ENCODE measurements at places on chromosomes 7 and 10.

DNA sequence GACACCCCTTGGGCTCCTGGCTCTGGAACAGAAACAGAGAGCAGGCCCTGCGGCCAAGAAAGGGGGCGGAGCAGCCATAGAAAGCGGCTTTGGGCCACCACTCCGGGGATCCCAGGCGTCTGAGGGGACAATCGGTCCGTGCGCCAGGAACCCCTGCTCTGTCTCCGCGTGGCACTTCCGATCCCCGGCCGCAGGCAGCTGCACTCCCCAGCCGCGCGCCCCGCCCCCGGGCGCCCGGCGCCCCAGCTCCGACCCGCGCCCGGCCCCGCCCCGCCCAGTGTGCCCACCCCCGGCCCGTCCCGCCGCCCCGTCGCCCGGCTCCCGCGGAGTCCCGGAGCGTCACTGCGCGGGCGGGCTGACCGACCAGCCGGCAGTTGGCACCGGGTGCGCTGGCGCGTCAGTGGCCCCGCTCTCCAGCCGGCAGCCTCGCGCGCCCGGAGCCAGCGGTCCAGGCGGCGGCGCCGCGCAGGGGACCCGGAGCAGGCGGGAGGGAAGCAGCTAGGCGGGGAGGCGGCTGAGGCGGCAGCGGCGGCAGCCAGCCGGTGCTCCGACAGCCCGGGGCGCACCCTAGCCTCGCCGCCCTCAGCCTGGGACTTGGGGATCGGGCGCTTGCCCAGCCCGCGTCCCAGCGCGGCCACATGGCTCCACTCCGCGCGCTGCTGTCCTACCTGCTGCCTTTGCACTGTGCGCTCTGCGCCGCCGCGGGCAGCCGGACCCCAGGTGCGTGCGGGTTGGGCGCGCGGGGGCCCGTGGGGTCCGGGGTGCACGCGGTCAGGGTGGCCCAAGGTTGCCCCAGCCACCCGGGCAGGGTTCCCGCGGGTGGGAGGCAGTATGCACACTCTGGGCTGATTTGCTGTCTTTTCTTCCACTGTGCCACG lies at the start of gene ADAMTS14:
ADAMTS14 (plus strand) TSS at position 342 of the 878 bp plus-strand sequence; CDS start at position 639, 297 bp downstream.
- DNase-seq = no peak

DNA sequence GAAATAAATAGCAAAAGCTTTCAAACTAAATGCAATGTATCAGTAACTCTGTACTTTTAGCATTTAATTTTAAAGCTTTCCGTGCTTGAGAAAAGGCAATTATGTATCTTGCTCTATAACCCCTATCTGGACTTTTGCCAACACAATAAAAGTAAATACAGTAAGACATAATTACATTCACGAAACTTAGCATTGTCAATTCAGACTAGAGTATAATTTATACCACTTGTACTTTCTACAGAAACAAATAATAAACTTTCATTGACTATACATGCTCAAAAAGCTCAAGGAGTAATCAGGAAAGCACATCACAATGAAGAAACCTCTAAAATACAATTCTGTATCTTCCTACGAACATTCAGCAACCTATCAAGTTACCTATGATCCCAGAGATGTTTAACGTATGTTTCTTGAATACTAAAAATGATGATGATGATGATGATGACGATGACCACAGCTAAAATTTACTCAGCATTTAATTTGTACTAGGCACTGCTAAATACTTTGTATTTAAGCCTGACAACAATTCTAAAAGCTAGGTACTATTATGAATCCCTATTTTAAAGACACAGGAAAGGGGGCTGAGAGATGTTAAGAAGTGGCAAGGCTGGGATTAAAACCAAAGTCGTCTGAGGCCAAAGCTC lies 44.9 kb downstream of the MINDY3 start:
- DNase-seq = no peak

- no peak for DNase-seq
Observed at GRCh38 chr10:36163827-36164226, 521.7 kb upstream of the FZD8 start.

DNA sequence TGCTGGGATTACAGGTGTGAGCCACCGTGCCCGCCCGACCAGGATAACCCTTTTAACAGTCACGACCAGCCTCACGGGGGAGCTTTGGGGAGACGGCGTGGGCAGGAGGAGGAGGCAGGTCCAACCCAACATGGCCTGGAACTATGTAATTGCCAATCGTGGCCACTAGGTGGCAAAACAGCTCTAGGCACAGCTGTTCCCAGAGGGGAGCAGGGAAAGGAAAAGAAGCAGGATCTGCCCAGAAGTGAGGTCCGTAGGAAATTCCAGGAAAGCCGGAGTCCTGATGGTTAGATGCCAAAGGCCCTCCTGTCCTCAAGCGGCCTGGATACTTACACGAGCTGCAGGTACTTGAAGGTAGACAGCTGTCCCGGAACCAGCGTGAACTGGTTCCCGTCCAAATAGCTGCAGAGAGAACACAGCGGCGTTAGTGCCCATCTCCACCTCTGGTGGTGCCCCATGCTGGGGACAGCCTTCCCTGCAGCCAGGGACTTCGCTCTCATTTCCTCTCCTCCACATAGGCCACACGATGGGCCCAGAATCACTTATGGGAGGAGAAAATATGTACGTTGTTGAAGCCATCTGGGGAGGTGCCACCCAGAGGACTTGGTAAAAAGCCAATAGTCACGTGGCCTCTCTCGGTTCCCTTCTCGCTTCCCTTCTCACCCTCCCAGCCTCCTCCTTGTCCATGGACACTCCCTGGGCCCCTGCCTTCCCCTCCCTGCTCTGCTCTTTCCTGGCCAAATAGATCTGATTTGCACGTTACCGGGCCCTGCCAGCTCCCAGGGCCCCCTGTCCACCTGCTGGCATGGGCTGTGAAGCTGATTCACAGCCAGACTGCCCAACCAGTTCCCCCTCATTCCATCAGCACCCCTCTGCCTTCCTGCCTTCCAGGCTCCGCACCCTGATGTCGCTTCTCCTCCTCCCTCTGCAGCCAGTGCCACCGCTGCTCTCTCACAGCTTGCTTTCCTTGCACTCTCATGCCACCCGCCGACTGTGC lies 148.1 kb downstream of the SLIT1 start:
- DNase-seq = peak; percentile 35

DNA sequence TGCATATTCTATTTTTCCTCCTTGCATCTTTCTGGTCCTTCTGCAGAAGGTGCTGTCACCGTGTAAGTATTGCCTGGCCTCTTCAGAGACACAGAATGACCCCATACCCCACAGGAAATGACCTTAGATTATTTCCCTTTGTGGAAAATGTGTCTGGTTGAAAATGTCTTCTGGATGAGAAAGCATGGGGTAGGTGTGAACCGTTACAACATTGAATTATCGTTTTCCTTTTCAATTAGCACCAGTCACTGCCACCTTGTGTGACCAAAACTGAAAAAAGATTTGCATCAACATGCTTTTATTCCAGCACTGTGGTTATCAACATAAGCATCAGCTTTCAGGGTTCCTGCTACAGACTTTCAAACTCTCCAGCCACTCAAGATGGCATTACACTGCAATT lies 58.0 kb upstream of the CELF2 start:
- no peak for DNase-seq

DNA sequence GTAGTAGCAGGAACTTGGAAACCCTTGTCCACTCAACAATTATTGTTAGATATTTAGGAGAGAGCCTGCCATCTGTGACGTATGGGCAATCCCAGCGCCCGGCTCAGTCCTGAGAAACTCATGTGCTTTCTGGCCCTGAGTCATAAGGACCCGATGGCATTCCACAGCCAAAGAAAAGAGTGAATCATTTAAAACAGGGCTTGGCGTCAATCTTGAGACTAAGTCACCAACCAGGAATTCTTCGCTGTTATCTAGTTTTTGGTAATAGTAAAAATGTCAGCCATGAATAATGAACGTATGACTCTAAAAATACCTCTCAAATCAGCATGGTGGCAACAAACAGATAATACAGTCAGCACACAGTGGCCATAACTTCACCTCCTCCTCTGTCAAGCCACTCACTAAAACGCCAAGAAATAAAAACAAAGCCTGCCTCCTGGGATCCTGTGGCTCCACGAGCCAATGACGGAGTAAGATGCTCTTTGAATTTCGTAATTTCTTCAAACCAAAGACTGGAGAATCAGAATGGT lies 140.8 kb downstream of the ADAM12 start:
- peak; percentile 99 for DNase-seq

GRCh38 chr10:111316722-111317212 lies 239.9 kb downstream of the ADRA2A start:
- DNase-seq = no peak

GRCh38 chr7:4052130-4052529 lies 630.0 kb upstream of the FOXK1 start:
- no peak for DNase-seq

GRCh38 chr10:20999699-21000098 lies 102.6 kb upstream of the NEBL start:
- no peak for DNase-seq

GRCh38 chr10:93980486-93980885 lies 13.2 kb upstream of the PLCE1 start:
- DNase-seq = no peak

DNA sequence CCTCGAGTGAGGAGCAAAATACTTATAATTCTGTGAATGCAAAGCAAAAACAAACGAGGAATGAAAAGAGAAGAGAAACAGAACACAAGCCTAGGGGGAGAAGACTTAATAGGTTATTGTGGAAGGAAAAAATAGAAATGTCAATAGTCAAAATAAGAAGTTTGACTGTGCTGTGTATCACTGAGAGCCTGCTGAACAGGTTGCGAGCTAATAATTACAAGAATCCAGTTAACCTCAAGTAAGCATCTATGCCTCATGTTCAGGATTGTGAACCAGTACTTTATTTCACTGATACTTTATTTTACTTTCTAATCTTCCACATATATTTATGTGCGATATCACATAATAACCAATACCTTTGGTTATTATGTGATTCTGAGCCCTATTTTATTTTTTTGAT lies 316.7 kb downstream of the OTUD1 start:
- no peak for DNase-seq

GRCh38 chr7:150715738-150716137 lies 675 bp upstream of the GIMAP1 start:
- DNase-seq = no peak

DNA sequence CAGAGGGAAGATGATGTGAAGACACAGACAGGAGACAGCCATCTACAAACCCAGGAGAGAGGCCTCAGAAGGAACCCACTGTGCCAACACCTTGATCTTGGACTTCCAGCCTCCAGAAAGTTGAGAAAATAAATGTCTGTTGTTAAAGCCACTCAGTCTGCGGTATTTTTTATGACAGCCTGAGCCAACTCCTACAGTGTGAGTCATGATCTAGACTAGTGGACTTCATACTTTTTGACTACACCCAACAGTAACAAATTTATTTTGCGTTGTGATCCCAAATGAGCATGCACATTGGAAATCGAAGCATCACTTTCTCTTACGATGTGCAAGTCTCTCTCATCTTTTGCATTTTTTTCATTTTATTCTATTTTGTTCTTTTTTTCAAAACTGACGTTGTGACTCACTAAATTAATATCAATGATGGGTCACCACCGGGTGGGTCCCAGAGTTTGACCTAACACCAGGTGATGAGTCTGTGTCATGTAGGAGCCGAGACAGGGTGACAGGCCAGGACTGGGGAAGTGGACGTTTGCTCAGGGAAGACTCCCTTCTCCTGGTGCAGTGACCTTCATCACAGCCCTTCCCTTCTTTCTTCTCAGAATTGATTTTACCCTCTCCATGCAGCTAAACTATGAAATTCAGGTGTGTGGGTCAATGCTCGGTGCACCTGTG lies 28.9 kb downstream of the PHYH start:
- DNase-seq = peak; percentile 28

DNA sequence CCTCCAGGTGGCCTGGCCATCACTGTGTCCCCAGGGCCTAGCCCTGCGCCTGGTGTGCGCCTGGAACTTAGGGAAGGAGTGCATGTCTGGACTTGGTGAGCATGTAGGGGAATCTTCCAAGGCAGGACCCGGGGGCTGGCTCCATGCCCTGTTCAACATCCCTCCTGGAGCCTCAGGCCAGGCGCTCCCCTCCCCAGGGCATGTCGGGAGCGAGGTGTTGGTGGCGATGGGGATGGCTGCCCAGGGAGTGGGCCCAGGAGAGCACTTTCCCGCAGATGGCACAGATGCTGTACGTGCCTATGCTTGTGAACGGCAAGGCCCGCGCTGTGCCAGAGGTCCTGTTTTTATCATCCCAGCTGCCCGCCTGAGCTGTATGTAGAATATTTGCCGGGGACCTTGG lies 55.0 kb downstream of the CDH23 start:
- no peak for DNase-seq

DNA sequence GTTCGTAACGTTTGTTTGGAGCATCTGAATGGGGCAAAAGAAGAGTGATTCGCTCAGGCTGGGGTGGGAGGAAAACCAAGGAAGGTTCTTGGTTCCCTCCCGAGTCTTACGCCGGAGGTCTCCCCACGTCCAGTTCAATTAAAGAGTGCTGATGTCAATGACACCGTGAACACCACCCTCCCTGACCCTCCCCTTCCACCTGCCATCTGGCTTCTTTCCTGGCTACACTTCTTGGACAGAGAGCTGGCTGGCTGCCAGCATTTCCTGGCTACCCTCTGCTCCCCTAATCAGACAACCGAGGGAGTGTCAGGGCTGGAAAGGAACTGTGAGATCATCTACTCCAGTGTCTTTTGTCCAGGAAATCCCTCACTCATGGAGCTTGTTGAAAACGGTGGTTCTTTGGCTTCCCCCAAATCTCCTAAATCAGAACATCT lies 24.1 kb upstream of the FFAR4 start:
- DNase-seq = no peak

DNA sequence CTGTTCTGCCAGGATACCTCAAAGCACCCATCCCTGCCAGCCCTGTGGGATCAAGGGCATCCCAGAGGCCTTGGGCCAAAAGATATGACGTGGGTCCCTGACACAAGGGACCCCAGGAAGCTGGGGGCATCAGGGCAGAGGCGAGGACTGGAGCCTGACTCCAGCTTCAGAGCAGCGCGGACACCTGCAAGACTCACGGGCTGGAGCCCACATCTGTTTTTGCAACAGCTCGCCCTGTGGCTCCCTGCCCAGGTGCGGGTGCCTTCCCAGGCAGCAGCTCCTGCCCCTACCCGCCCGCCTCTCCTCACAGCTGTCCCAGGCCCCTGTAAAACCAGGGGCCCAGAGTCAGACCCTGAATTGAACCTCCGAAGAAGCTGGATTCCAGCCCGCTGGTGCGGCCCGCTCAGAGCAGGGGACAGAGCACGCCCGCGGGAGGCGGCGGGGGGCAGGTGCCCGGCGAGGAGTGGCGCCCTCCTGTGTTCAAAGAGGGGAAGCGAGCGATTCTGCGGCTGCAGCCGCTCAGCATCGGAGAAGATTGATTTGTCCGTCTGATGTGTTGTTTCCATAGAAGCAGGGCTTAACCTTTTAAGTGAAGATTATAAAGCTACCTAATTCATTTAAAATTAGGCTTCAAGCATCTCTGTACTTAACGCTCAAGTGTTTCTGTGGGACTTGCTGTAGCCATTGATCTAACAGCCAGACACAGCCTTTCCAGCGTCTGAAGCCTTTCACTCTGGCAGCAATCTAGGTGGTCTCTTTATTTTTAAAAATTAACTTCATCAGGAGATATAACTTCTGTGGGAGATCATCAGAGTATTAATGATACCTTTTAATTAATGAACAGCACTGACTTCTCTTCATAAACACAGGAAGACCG lies 88.4 kb downstream of the BEND7 start:
- DNase-seq = no peak
